ENCODE measurements at places on chromosomes 16 and 17. TPM values are rescaled to one million over a fixed set of nuclear protein-coding genes. Genes with fewer than 3 reads are reported as not detected.

RAB34 gene
- 243 TPM for total RNA-seq

VTN gene
- total RNA-seq, result not detected

- DNase-seq, result no peak
Observed at GRCh38 chr17:78715876-78716275, 66.2 kb downstream of the CYTH1 start.

DNA sequence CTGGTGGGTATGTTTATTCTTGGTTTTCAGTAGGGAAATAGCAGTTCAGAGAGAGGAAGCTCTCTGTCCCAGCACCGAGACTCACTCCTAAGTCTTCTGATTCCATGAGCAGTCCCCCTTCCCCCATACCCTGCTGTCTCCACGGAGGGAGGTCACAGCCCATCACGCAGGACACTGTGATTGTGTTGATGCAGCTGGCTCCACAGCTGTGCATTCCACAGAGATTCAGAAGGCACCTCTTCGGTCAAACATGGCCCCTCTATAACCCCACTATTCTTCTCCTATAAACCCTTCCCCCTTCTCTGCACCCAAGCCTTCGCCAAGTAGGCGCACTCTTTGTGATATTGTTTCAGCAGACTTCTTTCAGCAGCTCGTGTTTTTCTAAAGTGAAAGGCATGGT is 104.3 kb upstream of the HLF start:
- DNase-seq, result no peak

DNA sequence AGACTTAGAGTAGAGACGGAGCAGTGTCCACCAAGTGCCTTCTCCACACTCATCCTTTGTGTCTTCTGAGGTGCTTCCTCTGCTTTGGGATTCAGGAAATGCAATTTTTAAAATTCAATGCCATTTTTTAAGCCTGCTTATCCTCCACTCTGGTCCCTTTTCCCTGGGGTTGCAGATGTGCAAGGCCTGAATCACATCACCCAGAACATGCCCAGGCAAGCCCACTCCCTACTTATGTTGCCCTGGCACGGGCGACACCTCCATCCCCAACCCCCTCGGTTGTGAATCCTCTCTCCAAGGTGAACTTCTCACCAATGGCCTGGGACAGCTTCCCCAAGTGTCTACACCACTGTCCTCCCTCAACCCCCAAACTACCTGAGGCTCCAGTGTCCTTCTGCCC is 116.2 kb downstream of the C17orf67 start:
- DNase-seq, result no peak

- DNase-seq, result peak; percentile 20
Observed at GRCh38 chr17:71055128-71055527, 885.8 kb downstream of the KCNJ2 start.

- DNase-seq, result peak; percentile 18
Observed at GRCh38 chr17:65850486-65850885, 289.0 kb upstream of the AXIN2 start.

All from Daoy (cell line).